SHP77 treated with DMSO at 0.1 percent for 48 hours (cell line): ENCODE measurements at places on chromosomes 2 and 18.

DNA sequence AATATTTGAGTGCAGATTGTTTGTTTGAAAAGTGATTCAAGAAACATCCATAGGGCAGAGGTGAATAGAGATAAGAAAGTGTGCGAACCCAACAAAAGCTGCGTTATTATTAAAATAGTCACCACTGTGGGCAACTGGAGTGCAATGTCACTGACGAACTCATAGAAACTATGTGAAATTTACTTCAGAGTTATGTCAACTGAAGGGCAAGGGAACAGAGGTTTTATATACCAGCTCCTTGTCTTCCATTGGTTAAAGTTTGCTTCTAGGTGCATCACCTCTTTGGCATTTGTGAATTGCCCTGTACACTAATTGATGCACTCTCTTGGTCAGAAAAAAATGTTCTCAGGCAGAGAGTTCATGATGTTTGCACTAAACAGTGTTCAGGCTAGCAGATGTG lies 110.5 kb upstream of the NYAP2 start:
- DNase-seq, result no peak

GRCh38 chr2:25453199-25453905 lies 111.6 kb upstream of the DNMT3A start:
- DNase-seq, result no peak

- no peak for DNase-seq
These were observed 24.3 kb downstream of the INPP5D start for GRCh38 chr2:233084488-233084887.

GRCh38 chr2:8524388-8524787 lies 157.5 kb upstream of the ID2 start:
- DNase-seq, result no peak

- DNase-seq, result no peak
These were observed 86.5 kb downstream of the ACTR3 start for GRCh38 chr2:113976277-113976928.

DNA sequence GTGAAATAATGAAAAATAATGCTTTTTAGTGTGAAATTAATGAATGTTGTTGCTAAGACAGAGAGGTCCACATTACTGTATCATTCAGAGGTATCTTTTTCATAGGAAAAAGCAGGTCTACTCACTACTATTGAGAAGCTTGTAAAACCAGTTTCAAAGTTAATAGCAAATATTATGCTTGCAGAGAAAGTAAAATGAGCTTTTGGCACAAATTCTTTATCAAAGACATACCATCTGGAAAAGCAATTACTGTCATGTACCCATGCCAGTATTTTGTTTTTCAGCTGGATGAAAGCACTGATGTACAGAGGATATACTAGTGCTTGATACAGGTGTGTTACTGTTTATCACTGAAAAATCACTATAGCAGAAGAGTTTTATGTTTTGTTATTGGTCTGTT lies 77.5 kb downstream of the NCOA1 start:
- DNase-seq, result no peak

GRCh38 chr2:14285812-14286211 lies 346.7 kb upstream of the LRATD1 start:
- DNase-seq, result no peak

DNA sequence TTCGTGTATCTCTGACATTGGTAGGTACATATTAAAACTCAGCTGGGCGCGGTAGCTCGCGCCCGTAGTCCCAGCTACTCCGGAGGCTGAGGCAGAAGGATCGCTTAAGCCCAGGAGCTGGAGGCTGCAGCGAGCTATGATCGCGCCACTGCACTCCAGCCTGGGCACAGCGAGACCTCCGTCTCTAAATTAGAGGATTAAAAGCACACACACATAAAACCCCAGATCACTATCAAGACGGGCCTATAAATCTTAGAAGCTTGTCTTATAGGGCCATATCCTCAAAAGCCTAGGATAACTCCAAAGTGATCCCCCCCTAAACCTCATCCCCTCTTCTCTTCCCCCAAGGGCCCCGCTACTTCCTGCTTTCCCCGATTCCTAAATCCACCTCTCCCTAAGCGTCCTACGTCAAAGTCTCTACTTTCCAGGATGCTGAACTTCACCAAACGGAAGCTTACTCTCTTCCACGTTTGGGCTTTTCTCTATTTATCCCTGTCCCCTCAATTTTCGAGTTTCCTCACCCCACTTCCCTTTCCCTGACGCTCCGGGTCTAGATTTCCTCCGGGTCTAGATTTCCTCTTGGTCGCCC lies 707 bp downstream of the KRCC1 start:
- no peak for DNase-seq

- DNase-seq, result no peak
These were observed 38.8 kb downstream of the ACSL3 start for GRCh38 chr2:222899413-222900181.

DNA sequence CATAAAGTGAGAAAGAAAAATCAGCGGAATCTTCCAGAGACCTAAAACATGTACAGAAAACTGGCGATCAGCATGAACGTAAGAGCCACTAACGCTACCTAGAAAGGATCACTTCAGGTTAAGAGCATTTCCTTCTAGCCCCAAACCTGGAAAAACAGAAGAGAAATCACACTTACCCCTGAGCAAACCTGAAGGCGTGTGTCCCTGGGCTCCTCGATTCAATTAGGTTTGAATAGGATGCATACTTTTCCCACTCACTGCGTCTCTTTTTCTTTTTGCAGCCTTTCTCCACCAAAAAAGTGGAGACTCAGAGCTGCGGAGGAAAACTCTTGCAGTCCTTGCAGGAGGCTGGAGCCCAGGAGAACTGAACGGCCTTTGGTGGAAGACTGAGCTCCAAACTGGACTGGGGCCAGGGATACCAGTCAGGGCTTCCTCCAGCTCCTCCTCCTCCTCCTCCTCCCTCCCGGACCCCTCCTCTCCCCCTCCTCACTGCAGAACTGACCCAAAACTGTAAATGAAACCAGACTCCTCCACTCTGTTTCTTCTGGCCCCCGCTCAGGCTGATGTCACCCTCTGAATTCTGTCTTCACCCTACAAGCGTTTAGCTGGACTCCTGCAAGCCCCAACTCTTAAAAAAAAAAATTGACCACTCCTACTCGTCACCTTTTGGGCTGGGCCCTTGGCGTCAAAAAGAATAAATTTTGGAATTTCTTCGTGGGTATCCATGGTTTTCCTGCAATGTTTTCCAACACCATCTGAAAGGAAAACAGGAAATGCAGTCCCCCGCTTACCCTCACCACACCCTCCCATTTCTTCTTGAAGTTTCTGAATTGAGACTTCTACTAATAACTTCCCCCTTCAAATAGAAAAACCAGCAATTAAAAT lies at the start of gene COL6A3:
TSS of gene COL6A3 (minus strand) at position 388 of the 885 bp plus-strand sequence. CDS start 17,347 bp downstream, outside the sequence.
- DNase-seq, result no peak

DNA sequence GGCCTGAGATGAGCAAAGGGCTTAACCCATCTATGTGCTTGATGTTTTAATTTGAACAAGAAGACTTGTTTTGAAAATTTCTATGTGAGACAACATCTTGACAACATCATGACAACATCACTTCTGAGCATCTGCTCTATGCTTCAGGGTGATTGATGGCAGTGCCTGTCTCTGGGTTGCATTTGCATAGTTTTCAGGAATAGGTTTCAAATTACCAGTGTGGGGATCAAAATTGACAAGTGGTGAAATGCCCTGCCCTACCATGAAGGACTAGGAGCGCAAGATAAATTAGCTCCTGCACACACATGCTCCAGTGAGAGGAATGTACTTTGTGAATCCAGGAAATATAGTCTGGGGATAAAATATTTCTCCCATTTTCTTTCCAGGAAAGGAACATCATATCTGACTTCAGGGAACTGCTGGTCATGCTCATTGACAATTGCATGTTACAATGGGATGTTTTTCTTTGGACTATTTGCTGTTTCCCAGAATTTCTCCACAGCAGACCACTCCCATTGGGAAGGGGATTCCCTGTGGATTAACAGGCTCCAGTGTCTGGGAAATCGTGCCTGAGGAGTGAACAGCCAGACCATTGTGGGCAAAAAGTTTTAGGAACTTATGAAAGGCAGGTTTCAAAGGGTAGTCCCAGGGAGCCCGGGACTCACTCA lies 45.3 kb upstream of the IL1R2 start:
- DNase-seq, result no peak

DNA sequence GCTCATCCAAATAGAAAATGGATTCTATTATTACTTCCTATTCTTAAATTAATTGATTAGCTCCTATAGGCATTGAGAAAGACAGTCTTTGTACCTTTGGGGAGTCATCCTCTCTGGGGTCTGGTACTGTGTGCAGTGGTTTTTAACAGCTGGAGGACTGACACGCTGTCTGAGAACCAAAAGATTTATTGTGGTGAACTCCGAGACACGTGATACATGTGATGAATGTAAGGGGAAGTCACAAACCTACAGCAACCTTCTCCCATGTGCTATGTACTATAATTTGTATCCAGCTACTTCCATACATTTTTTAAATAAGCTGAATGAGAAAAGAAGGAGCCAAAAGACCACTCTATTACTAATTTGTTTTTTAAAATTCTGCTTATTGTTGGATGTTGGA lies 133.7 kb downstream of the GALNT3 start:
- DNase-seq, result no peak

GRCh38 chr2:221999166-221999565 lies 299.6 kb downstream of the PAX3 start:
- no peak for DNase-seq
